ENCODE measurements at places on chromosomes 3 and 15.

DNA sequence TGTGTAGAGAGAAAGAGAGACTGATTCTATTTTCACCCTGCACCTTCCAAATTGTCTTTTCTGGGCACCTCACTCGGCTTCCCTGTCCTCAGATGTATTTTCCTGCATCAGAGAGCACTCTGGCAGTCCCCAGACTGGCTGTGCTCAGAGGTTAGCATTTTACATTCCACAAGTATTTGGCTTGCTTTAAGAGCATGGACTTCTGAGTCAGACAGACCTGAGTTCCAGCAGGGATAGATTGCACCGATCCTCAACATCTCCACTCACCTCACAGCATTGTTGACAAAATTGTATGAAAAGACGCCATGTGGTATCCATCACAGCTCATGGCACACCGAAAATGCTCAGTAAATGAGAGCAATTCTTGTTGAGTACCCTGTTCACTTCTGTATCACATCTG, 45.6 kb downstream of the SST start:
- peaks cover 21% of the 10 kb centered on the region for H3K27me3 ChIP-seq
- DNase-seq = no peak
- no peak overlapping the region for H3K4me3 ChIP-seq
- H3K36me3 ChIP-seq = no peaks in the 10 kb centered on the region

- no peaks in the 10 kb centered on the region for H3K27me3 ChIP-seq
- no peak overlapping the region for H3K27ac ChIP-seq
- no peaks in the 10 kb centered on the region for H3K36me3 ChIP-seq
- no peak for DNase-seq
Observed at GRCh38 chr3:142676151-142676550, 47.7 kb upstream of the TRPC1 start.

DNA sequence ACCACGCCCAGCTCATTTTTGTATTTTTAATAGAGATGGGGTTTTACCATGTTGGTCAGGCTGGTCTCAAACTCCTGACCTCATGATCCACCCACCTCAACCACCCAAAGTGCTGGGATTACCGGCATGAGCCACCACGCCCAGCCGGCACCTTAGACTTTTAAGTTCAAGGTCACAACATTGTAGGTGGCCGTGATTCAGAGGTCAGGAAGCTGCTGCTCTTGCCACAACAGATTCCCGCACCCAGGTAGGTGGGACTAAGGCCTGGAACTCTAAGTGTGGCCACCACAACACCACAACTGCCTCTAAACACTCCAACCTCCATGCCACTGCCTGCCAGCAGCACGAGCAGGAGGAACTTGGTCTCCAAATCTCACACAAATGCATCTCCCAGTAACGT, 196.8 kb downstream of the STT3B start:
- no peaks in the 10 kb centered on the region for H3K36me3 ChIP-seq
- H3K27ac ChIP-seq = no peak overlapping the region
- H3K4me1 ChIP-seq = no peaks in the 10 kb centered on the region
- DNase-seq = no peak

- no peak for DNase-seq
- no peaks in the 10 kb centered on the region for H3K36me3 ChIP-seq
- H3K27ac ChIP-seq = no peak overlapping the region
- H3K4me1 ChIP-seq = no peaks in the 10 kb centered on the region
- H3K27me3 ChIP-seq = peaks cover 3% of the 10 kb centered on the region
- H3K4me3 ChIP-seq = no peak overlapping the region
Observed at GRCh38 chr15:55527150-55527549, 19.1 kb upstream of the DNAAF4 start.

DNA sequence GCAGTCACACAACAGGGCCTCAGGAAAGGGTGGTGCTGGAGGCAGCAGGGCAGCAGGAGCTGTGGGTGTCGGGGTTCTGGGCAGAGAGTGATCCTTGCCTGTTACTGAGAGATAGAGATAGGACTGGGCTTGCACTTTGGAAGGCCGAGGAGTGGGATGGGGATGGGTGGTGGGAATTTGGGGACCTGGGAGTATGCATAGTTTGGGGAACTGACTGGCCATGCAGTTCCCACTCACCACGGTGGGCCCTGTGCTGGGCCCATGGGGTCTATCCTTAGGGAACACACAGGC, 192.5 kb upstream of the LINGO1 start:
- no peak overlapping the region for H3K27ac ChIP-seq
- no peak overlapping the region for H3K4me3 ChIP-seq
- H3K36me3 ChIP-seq = peaks cover 6% of the 10 kb centered on the region
- DNase-seq = no peak
- H3K4me1 ChIP-seq = peaks cover 29% of the 10 kb centered on the region

DNA sequence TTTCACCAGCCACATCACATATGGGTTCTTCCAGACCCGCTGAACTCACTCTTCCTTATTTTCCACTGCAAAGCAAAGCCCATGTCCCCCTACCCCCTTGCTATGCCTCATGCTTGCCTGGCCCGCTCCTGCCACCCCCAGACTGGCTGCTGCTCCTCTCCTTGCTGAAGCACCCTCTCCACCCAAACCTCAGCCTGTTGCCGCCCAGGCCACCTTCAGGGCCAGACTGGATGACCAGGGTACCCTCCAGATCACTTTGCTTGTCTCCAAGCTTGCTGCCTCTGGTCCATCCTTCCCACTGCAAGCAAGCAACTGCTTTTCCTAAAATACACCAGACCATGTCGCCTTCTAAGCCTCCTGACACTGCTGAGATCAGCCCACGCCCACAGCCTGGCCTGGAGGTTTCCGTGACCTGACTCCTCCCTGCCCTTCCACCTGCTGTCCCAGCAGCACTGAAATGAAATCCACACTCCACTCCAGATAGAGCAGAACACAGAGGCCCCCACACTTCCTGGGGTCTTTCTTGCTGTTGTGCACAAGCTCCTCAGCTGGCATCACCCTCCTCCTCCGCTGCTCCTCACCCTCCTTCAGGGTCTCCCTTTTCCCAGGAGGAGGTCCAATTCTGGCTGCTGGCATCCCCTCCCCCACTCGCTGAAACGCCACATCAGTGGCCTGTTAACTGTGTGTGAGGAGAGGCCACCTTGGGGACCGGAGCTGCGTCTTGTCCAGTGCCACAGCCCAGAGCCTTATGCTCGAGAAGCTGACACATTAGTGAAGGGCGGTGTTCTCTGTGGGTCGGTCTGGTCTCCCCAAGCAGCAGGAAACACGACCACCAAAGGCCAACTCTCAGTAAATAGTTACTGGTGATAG, 99.1 kb downstream of the ADCY5 start:
- H3K4me3 ChIP-seq = no peak overlapping the region
- no peaks in the 10 kb centered on the region for H3K36me3 ChIP-seq
- H3K27me3 ChIP-seq = no peaks in the 10 kb centered on the region
- H3K27ac ChIP-seq = no peak overlapping the region
- no peak for DNase-seq
- H3K4me1 ChIP-seq = no peaks in the 10 kb centered on the region
